ENCODE measurements at places on chromosomes 16 and 17.

- DNase-seq: peak; percentile 52
Observed at GRCh38 chr17:44350733-44351226, 5.7 kb downstream of the GRN start.

DNA sequence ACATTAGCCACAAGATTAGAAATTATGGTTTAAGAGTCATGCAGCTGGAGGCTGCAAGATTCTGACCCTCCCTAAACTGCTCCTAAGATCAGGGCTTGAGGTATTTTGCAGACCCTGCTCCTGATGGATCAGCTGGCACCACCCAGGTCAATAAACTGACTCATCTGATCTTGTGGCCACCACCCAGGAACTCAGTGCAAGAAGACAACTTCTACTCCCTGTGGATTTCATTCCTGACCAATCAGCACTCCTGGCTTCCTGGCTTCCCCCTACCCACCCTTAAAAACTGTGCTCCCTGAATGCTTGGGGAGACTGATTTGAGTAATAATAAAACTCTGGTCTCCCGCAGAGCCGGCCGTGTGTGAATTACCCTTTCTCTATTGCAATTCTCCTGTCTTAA is 25.0 kb upstream of the MILR1 start:
- DNase-seq: peak; percentile 61

- peak; percentile 40 for DNase-seq
Observed at GRCh38 chr17:73393962-73394361, 82.2 kb upstream of the CDC42EP4 start.

DNA sequence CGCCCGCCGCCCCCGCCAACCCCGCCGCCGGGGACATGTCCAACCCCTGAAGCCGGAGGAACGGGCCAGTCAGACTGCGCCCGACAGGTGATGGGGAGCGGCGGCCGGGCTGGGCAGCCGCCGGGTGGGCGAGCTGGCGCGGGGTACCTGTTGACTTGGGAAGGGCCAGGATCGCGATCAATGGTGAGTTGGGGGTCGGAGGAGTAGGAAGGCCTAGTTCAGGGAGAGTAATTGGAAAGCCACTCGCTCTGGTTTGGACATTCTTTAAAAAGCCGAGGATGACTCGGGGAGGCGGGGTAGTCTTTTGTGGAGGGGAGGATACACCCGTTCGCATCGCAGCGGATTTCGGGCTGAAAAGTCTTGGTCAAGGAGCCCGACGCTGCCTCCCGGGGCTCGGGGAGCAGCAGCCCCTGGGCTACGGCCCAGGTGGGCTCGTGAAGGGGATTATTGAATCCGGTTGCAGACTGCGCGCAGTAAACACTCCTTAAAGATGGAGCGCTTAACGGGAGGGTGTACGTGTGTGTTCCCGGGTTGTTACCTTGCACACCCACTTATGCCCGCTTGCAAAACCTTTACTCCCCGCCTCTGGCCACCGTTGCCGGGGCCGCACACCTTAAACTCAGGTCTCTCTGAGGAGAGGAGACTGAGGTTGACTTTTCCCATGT is 123.8 kb downstream of the GOSR1 start:
- peak; percentile 18 for DNase-seq

DNA sequence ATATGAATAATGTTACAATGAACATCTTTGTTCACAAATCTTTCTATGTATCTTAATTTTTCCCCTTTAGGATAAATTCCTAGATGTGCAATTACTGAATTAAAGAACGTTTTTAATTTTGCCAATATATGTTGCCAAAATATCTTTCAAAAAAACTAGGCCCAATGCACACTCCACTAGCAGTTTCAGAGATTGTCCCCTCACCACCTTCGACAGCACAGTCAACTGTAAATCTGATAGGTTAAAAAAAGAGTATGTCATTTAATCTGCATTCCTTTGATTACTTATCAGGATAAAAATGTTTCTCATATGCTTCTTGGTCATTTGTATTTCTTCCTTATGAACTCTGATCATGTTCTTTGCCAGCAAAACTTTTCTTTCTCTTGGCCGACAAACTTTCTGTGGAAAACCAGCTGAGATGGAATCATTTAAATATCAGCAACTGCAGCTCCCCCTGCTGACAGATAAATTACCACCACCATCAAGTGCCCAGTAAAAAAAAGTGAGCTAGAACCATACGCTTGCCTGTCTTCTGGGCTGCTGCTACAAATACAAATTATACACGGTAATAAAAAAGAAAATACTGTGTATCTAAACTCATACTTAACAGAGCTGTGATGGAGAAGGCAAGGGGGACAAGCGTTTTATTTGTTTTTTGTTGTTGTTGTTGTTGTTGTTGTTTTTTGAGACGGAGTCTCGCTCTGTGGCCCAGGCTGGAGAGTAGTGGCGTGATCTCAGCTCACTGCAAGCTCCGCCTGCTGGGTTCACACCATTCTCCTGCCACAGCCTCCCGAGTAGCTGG is 19.6 kb upstream of the KANSL1 start:
- peak; percentile 77 for DNase-seq

DNA sequence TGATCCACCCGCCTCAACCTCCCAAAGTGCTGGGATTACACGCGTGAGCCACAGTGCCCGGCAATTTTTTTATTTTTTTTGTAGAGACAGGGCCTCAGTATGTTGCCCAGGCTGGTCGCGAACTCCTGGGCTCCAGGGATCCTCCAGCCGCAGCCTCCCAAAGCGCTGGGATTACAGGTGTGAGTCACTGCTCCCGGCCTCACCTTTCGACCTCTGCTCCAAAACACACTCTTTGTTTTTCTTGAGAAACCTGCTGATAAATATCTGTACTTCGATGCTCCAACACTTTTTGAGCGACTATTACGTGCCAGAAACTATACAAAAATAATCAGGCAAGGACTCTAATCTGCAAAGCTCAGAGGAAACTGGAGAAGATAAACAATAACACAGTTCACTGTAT is 1.0 kb downstream of the MED1 start:
- peak; percentile 16 for DNase-seq

- DNase-seq: no peak
Observed at GRCh38 chr17:61397086-61397842, 2.4 kb upstream of the TBX2 start.

DNA sequence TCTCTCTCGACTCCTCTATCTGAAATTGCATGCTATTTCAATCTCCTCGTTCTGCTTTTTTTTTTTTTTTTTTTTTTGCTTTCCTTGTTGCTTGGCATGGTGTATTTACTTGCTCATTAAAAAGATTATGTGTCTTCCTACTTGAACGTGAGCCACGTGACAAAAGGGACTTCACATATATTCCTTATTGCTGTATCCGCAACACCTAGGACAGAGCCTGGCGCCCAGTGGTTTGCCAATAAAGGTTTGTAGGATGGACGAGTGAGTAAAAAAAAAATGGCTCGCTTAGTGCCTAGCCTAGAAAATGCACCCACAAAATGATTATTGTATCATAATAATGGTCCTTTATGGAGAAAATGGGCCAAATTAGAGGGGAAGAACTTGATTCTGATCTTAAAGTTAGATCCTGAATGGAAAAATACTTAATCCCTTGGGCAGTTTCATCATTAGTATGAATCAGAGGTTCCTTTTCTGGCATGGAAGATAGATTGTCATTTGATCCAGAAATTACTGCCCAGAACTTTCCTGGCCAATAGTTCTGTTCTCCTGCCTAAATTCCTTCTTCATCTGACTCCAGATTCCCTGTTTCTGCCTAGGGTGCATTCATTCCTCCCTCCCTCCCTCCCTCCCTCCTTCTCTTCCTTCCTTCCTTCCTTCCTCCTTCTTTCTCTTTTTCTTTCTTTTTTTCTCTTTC is 13.6 kb upstream of the TMEM220 start:
- DNase-seq: peak; percentile 82

DNA sequence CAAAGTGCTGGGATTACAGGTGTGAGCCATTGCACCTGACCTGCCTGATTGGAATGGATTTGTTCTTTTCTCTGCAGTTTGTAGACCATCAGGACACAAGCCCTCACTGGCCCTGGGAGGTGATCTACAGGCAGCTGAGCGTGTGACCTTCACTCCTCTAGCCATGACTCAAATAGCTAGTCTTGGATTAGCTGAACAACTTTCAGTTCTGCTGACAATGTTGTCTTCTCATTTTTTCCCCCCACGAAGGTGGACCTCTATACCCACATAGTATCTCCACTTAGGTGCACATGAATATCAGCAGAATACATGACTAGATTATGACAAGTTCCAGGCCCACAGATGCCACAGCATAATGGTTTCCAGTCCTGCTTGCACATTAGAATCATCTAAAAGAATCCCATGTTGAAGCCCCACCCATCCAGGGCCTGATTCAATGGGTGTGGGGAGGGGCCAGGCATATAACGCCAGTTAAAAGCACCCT is 36.8 kb downstream of the HS3ST3B1 start:
- DNase-seq: no peak

DNA sequence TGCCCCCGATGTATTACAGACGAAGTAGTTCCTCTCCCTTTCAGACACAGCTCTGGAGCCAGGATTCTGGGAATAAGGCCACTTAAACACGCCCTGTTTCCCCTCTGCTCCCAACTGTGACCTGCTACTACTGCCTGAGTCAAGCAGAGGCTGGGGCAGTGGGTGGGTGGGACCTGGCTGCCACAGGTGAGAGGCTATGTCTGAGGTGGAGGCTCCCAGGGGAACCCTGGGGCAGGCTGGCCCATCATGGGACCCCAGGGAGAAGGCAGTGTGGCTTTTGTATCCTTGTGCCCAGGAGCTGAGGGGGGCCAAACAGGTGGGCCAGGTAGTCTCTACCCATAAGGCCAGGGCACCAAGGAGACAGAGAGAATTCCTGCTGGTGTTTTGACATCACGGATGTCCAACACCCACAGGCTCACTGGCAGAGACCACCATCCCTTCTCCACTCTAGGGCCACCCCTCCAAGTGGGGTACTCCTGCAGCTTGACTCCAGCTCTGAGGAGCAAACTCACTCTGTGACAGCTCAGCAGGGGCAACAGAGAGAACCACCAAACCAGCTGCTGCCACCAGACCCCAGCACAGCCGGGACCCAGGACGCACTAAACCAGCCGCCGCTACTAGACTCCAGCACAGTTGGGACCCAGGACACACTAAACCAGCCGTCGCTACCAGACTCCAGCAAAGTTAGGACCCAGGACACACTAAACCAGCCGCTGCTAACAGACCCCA is 105.3 kb upstream of the SMURF2 start:
- DNase-seq: no peak

DNA sequence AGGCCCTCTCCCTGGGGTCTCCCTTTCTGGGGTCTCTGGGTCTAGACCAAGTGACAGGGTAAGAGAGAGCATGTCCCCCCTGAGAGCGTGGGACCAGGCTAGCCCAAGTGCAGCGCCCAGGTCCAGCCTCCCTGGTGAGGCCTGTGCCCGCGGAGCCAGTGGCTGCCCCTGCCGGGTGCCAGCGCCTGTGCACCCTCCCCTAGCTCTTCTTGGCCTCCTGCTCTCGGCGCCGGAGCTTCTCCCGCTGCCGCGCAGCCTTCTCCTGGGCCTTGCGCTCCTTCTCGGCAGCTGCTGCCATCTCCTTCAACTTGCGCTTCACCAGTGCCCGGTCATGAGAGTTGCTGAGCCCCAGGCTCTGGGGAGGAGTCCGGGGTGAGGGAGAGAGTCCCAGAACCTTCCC is 17.3 kb downstream of the SAMD14 start:
- no peak for DNase-seq

DNA sequence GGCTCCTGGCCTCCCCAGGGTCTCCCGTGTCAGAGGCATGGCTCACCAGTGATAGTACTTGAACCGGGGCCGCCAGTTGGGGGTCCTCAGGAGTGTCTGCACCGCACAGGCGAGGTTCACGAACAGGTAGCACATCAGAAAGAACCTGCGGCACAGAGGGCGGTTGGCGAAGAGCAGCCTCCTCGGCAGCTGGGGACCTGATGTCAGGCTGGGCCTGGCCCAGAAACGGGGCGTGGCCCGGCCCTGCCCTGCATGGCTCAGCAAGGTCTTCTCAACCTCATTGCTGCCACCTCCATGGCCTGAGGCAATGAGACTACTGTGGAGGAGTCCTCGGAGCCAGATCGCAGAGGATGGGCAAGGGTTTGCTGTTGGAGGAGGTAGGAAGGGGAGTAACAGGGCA is 4.1 kb upstream of the LCAT start:
- DNase-seq: no peak

GRCh38 chr16:75377729-75378386 is 55.4 kb downstream of the CFDP1 start:
- peak; percentile 98 for DNase-seq
